Activated T-cell treated with anti-CD3 and anti-CD28 coated beads, Interleukin-2, amount 50 U/mL, for 72 hours (primary cell): ENCODE measurements at places on chromosomes 6 and 20. TPM values are rescaled to one million over a fixed set of nuclear protein-coding genes. Genes with fewer than 3 reads are reported as not detected.

GRCh38 chr20:45934046-45934585, 367 bp upstream of the PCIF1 start:
- H3K36me3 ChIP-seq = peaks cover 2% of the 10 kb centered on the region
- H3K4me1 ChIP-seq = peaks cover 34% of the 10 kb centered on the region
- peak overlapping the region; percentile 94 for H3K27ac ChIP-seq
- no peaks in the 10 kb centered on the region for H3K27me3 ChIP-seq
- peak; percentile 67 for DNase-seq

DNA sequence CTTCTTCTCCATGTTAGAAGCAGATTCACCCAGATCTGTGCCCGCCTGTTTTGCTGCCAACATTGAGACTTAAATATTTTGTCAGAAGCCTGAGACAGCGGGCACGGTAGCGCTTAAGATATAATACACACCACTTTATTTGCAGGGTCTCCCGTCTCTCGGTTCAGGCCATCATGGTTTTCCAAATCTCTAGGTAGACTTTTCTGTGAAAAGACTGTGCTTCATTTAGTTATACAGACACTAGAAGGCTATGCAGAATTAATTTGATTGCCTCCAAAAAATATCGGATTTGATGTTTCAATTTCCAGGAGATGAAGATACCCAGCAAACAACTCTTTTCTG, 598 bp downstream of the TBP start:
- H3K36me3 ChIP-seq = peaks cover 3% of the 10 kb centered on the region
- no peaks in the 10 kb centered on the region for H3K27me3 ChIP-seq
- peaks cover 22% of the 10 kb centered on the region for H3K4me1 ChIP-seq
- H3K27ac ChIP-seq = no peak overlapping the region

- H3K4me1 ChIP-seq = no peaks in the 10 kb centered on the region
- no peak for DNase-seq
- no peaks in the 10 kb centered on the region for H3K27me3 ChIP-seq
- H3K36me3 ChIP-seq = no peaks in the 10 kb centered on the region
Measured at GRCh38 chr6:119957195-119957594, 607.6 kb upstream of the MAN1A1 start.

GRCh38 chr6:37041521-37041920, 36.1 kb downstream of the FGD2 start:
- H3K4me1 ChIP-seq = peaks cover 45% of the 10 kb centered on the region
- H3K27ac ChIP-seq = peak overlapping the region; percentile 79
- no peak overlapping the region for H3K4me3 ChIP-seq
- no peaks in the 10 kb centered on the region for H3K36me3 ChIP-seq
- no peaks in the 10 kb centered on the region for H3K27me3 ChIP-seq

The HTR1E gene
- total RNA-seq = not detected

The BTNL2 gene
- total RNA-seq = not detected

The CST7 gene
- total RNA-seq = 136 TPM

- no peak overlapping the region for H3K4me3 ChIP-seq
- H3K4me1 ChIP-seq = no peaks in the 10 kb centered on the region
- no peaks in the 10 kb centered on the region for H3K36me3 ChIP-seq
- DNase-seq = no peak
- no peaks in the 10 kb centered on the region for H3K27me3 ChIP-seq
Measured at GRCh38 chr6:166466178-166467122, 83.7 kb upstream of the MPC1 start.

DNA sequence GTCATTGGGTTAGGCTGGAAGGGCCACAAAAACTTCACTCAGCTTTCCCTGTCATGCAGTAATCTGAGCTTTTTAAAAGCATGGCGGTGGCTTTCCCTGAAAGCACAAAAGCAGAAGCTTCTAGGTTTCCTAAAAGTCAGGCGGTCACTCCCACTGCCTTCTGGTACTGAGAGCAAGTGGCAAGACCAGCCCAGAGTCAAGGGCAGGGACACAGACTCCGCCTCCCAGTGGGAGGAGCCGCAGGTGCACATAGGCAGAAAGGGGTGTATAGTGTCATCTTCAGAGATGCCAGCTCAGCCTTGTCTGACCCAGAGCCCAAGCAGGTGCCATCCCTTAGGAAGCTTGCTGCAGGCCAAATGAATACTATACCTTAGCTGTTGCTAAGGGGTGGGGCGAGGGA, 18.0 kb upstream of the PACSIN1 start:
- DNase-seq = no peak
- H3K27ac ChIP-seq = no peak overlapping the region
- H3K27me3 ChIP-seq = no peaks in the 10 kb centered on the region
- no peaks in the 10 kb centered on the region for H3K36me3 ChIP-seq
- no peaks in the 10 kb centered on the region for H3K4me1 ChIP-seq
- H3K4me3 ChIP-seq = no peak overlapping the region
